ENCODE measurements at places on chromosomes 3 and 15. TPM values are rescaled to one million over a fixed set of nuclear protein-coding genes. Genes with fewer than 3 reads are reported as not detected.

Gene ACP3
- not detected for total RNA-seq

Gene ABHD10
- total RNA-seq: 31.8 TPM

Gene SCAANT1
- total RNA-seq: not detected

Gene ARGFX
- not detected for total RNA-seq

Gene CGNL1
- total RNA-seq: 2.5 TPM

Gene SOX14
- not detected for total RNA-seq

Gene NECTIN3
- total RNA-seq: 21.5 TPM

Gene GOLGA8G
- total RNA-seq: not detected

Gene FAM43A
- 241 TPM for total RNA-seq

Gene SPCS1
- 189 TPM for total RNA-seq

Gene MINAR1
- 0.07 TPM for total RNA-seq

Gene UROC1
- total RNA-seq: not detected

Gene MYO5C
- 4.5 TPM for total RNA-seq

Gene SAXO2
- 2.7 TPM for total RNA-seq

All from mammary microvascular endothelial cell (primary cell).